ENCODE measurements at places on chromosomes 11 and 22. TPM values are rescaled to one million over a fixed set of nuclear protein-coding genes. Genes with fewer than 3 reads are reported as not detected.

The MIOX gene
- total RNA-seq, result not detected

The KCNQ1OT1 gene
- total RNA-seq, result 0.31 TPM

The OR5A1 gene
- under 0.01 TPM for total RNA-seq

The BCO2 gene
- 1.4 TPM for total RNA-seq

The SNX32 gene
- total RNA-seq, result not detected

All from mononuclear cell (primary cell).